ENCODE measurements at places on chromosomes 1 and 21. TPM values are rescaled to one million over a fixed set of nuclear protein-coding genes. Genes with fewer than 3 reads are reported as not detected.

DNA sequence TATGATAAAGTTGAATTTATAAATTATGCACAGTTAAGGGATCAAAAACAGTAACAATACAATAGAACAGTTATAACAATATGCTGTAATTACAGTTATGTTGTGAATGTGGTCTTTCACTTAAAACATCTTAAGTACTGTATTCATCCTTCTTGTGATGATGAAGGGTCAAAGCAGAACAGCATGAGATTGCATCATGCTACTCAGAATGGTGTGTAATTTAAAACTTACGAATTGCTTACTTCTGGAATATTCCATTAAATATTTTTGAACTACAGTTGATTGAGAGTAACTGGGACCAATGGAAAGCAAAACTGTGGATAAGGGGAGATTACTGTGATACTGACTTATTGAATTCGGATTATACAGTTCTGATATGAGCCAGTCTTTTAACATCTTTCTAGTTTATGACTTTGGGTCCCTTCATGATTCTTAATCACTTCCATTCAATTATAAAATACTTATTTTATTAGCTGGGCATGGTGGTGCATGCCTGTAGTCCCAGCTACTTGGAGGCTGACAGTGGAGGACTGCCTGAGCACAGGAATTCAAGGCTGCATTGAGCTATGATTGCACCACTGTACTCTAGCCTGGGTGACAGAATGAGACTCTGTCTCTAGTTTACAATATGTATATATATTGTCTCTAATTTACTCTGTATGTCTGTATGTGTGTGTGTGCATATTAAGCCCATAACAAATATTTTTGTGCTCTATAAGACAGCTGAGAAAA is 43.2 kb downstream of the ATP1B1 start:
- no peak for DNase-seq

GRCh38 chr1:67752306-67752705 is 67.3 kb downstream of the GADD45A start:
- DNase-seq, result no peak

DNA sequence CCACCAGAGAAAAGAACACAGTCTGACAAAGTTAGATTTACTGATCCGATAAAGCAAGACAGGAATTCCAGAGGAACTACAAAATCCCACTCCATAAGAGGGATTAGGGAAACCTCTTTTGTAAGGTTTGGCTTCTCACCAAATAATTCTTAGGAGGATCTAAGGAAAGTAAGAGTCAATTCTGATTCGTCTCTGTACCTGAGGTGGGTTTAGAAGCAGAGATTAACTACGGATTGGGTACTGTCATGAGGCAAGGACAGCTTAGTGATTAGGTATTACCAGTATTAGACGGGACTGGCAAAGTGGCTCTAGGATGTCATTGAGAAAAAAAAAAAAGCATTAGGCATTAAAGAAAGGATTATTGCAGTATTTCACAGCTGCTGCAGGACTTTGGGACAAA is 371.7 kb upstream of the BRINP3 start:
- no peak for DNase-seq

- DNase-seq, result no peak
Observed at GRCh38 chr1:57683037-57683942, 259.4 kb upstream of the DAB1 start.

The KCND3 gene
- total RNA-seq, result not detected

The TMEM79 gene
- total RNA-seq, result 8.1 TPM

GRCh38 chr1:237249120-237249519 is 207.1 kb downstream of the RYR2 start:
- no peak for DNase-seq

The IPO13 gene
- 33.7 TPM for total RNA-seq

DNA sequence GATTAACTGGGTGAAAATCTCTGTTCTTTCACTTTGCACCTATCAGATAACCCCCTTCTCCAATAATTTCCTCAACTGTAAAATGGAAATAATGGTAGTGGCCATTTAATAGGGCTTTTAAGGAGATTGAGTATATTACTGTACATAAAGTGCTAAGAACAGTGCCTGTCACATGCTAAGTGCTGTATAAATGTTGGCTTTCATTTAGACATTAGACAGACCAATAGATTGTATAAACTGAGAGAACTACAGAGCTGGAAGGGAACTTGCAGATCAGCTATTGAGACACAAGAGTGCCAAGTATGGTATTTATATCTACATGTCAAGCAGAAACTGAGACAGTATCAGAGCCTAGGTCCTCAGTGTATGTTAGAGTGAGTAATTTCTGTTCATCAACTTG is 934.7 kb downstream of the PLA2G4A start:
- DNase-seq, result no peak

The NKAIN1 gene
- total RNA-seq, result 0.18 TPM

- no peak for DNase-seq
Observed at GRCh38 chr1:179831225-179831624, 46.4 kb downstream of the TOR1AIP2 start.

GRCh38 chr1:169186106-169186505 is 79.6 kb downstream of the ATP1B1 start:
- DNase-seq, result no peak

- DNase-seq, result no peak
Observed at GRCh38 chr1:225694151-225694603, 41.3 kb upstream of the ENAH start.

DNA sequence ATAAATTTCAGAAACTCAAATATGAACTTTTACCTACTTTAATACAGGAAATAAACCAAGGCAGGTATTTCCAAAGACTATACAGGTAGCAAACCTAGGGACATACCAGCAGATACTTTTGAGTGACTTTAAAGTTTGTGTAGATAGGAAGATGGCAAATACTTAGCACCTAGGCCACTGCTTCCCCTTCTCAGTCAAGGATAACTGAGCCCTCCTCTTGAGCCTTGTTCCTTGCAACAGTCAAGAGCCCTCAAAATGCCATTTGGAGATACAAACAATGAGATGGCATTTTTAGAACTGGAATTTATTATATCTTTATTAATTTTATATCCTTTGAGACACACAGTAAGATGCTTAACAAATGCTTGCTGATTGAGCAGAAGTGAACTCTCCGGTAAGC is 65.9 kb downstream of the LPGAT1 start:
- DNase-seq, result no peak

DNA sequence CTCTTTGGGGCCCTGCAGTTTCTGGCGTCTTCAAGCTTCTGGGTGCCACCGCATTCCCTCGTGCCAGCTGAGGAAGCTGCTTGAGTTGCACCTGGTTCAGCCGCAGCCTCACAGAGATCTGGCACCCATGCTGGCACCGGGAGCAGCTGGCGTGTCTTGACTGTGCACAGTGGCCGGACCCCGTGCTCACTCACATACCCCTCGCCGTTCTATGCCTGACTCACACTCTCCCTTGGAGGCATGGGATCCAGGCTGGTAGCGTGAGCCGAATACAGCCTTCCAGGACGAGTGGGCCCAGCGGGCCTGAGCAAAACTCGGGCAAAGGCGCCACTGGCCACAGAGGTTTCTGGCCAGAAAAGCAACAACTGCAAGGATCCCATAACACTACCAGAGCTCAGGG is 8.6 kb upstream of the MTR start:
- no peak for DNase-seq

The PBX1 gene
- total RNA-seq, result 9.8 TPM

- DNase-seq, result peak; percentile 62
Observed at GRCh38 chr1:151511636-151512215, 539 bp downstream of the CGN start.

The LAMB3 gene
- total RNA-seq, result 650 TPM

- no peak for DNase-seq
Observed at GRCh38 chr1:208222376-208223126, 21.6 kb downstream of the PLXNA2 start.

DNA sequence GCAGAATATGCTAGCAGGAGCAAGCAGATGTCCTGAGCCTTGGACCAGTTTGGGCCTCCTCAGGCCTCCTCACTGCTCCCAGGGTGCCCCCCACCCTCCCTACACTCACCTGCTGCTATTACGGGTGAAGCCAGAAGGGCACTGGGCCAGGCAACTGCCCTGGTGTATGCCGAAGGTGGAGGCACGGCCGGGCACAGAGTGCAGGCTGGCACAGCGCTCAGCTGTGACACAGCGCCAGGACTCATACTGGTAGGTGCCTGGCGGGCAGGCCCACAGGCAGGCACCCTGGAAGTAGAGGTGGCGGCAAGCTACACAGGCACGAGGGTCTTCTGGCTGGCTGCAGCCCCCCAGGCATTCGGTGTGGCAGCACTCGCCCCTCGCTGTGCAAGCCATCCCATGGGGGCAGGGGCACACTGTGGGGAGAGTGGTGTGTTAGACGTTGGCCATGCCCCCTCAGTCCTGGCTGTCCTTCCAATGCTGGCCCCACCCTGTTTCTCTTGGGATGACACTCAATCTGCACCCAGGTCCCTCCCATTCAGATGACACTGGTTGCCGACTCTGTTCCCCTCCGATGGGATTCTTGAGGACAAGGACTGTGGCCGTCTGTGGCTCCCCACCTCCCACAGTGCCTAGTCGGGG is 7.0 kb downstream of the INSRR start:
- DNase-seq, result no peak

DNA sequence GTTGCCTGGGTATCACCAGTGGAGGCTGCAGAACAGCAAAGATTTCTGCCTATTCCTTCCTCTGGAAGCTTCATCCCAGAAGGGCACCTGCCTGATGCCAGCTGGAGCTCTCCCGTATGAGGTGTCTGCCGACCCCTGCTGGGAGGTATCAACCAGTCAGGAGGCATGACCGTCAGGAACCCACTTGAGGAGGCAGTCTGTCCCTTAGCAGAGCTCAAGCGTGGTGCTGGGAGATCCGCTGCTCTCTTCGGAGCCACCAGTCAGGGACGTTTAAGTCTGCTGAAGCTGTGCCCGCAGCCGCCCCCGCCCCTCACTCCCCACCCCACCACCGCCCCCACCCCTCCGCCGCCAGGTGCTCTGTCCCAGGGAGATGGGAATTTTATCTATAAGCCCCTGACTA is 23.1 kb upstream of the HFM1 start:
- DNase-seq, result no peak

DNA sequence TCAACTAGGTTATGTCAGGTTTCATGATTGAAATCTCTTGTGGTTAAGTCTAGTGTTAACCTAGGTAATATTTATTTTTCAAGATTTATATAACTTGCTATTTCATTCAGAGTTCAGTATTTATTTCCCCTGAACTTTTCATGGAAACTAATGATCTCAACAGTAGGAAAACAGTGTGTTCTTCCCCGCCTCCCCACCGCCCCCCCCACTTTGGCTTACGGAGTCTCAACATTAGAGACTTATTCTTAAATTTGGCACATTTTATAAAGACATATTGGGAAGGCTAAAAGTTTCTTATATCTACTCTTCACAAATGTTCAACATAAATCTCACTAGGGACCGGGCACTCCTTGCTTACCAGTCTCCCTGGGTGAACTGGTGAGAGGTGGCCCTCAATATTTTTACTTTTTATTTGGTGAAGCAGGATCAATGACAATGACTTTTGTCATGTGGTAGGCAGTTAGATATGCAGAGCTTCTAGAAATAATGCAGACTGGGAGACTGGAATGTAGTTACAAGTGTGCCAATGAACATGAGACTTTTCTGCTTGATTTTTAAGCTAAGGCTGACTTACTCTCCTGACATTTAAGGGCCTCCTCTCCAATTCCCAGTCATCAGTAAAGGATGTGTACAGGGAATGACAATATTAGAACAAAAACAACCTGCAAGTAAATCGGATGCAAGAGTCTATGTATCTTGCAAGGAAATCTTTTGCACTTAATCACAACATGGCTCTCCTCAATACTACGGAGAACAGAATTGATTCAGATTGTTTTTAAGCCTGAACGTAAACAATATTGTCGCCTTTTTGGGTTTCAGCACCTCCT is 1.7 kb upstream of the MAN1A2 start:
- peak; percentile 16 for DNase-seq

GRCh38 chr1:66984491-66984890 is 59.7 kb downstream of the MIER1 start:
- no peak for DNase-seq

DNA sequence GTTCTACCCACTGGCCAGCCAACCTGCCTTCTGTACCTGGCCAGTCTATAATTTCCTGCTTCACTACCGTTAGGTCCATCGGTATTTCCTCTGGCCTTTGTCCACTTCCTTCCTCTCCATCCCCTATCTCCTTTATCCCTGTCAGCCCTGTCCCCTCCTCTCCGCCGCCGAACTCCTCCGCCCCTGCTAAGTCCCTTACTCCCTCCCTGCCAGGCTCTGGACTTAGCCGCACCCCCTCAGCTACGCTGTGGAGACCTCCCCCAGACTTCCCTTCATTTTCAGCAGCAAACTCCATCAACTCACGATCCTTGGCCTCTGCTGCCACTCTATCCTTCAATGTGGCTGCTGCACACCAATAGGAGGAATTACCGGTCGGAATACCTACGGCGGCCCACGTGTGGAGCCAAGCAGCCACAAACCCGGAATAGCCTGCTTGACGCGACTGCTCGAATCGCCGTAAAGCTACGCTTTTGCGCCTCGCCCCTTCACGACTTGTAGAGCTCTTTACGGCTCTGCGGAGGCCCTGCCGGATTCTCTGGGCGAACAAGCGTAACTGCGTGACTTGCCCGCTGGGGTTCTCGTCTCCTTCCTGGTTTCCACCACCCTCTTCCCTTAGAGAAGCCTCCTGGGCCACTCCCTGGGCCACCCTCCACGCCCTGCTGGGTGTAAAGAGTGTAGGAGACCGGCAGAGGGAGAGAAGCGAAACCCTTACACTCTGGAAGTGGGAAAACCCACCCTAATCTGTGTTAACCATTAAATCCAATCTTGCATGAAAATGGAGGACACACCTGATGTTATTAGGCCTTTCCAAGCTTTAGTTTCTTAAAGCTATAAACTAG is at the start of gene ZNHIT6:
Gene ZNHIT6 (minus strand): TSS at position 444 of the 839 bp plus-strand sequence. CDS start 149 bp downstream, at position 295.
- peak; percentile 97 for DNase-seq

DNA sequence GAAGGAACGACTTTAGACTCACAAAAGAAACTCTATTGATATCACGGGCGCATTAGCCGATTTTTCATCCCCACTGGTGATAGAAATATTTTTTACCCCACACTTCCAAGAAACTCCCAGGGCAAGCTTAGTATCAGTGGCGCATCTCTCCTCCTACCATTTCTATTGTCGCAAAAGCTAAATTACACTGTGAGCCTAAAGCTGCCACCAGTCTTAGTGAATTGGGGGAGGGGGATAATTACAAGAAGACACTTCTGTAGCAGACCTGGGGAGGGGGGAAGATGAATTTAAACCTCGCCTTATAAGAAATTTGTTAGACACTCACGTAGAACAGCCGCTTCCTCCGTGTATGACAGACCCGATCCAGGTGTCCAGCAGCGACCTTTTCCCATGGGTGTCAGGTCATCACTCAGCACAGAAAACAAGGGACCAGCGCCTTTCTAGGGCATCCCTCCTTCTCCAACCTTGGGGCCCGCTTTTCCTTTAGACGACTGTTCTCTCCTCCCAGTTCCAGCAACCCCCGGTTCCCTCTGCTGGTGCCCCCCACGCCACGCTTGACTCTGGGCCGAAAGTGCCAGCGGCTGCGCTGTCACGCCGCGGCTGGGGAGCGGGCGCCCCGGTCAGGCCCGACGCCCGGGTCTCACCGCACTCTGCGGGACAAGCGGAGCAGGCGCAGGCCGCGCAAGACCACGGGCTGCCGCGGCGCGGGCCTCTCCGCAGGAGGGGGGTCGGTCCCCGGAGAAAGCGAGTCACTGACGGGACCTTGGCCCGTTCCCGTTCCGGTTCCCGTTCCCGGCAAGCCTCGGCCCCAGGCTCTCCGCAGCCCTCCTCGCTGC is 821 bp downstream of the PHC2 start:
- DNase-seq, result peak; percentile 57

GRCh38 chr1:231021540-231022031 is 18.5 kb downstream of the FAM89A start:
- DNase-seq, result peak; percentile 55
